Glutamatergic neuron (in vitro differentiated cells): ENCODE measurements at places on chromosomes 1 and 21.
A peak's percentile ranks its signal among the peaks of the same experiment; 100 is the strongest.

DNA sequence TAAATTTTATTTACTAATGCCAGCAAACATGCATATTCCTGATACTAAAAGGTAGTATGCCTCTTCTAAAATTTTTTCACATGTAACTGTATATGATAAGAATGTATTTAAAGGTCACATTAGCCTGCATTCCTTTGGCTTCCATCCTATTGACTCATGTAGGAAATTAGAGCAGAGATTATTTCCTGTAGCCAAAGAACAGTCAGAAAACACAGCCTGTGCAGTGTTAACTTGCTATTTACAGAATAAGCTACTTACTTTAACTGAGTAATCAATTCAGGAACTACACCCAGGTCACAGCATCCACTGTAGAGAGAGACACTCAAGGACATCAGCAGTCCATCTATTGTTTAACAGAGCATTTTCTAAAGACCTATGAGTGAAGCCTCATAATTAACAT lies 154.5 kb upstream of the ADGRL4 start:
- DNase-seq = no peak

DNA sequence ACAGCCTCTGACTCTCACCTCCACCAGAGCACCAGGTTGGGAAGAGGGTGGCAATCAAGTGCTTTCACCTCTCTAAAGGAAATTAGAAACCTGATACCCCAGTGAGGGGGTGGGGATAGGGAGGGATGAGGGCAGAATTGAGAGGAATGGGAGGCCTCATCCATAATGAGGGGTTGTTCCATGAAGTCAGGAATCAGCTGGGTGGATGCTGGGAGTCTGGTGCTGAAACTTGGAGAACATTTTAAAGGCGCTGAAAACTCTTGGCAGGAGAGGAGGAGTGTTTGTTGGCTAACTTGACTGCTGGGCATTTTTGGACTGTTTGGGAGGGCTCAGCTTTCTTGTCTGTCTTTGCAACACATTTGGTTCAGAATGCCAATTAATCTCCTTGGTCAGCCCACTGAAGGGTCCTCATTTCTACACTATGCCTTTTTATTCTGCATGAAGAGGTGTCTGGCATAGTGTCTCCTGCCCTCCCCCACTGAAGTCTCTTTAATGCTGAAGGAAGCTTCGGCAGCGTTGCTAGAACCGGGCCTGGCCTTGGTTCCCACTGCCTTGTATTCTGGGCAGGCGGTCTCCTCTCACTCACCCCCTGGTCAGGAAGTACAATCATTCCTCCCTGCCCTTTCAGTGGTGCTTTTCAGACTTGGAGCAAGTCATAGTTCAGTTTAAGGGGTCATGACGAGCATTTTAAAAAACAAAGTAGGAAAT lies 2.2 kb downstream of the PHGDH start:
- DNase-seq = no peak

DNA sequence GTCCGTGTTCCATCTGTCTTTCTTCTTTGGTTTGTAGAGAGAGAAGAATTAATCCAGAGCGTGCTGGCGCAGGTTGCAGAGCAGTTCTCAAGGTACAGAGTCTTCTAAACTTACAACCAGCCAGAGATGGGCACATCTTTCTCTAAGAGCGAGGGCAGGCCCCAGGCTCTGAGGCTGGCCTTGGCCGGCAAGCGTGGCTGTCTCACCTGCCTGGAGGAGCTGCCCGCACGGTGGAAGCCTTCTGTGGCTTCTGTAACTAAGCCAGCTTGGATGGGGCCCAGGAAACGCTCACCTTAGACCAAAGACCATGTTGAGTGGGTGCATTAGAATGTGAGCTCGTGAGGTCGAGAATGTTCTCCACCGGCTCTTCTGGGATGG lies 78.6 kb downstream of the PDE9A start:
- no peak for DNase-seq

GRCh38 chr1:206070627-206071304 lies 17.8 kb downstream of the RHEX start:
- no peak for DNase-seq

- no peak for DNase-seq
Measured at GRCh38 chr1:94654459-94654858, 112.9 kb upstream of the F3 start.

DNA sequence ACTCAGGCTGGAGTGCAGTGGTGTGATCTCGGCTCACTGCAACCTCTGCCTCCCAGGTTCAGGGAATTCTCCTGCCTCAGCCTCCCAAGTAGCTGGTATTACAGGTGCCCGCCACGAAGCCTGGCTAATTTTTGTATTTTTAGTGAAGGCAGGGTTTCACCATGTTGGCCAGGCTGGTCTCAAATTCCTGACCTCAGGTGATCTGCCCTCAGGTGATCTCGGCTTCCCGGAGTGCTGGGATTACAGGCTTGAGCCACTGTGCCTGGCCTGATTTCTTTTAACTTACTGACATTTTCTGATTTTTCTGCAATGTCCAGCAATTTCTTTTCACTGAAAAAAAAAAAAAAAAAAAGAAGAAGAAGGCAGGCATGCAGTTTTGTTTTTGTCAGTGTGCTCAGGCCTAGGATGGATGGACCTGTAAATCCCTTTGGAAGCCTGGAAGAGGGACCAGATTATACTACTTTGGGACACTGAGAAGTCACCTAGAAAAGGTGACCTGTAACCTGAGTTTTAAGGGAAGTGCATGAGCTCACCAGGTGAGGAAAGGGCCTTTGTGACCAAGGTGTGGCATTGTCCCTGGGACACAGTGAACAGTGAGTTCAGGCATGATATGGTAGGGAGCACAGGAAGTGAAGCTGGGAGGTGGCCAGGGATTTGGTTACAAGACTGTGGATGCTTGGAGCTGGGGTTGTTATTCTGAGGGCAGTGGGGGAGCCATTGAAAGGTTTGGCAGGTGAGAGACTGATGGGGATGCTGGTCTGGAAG lies 2.7 kb upstream of the TMEM61 start:
- DNase-seq = no peak

DNA sequence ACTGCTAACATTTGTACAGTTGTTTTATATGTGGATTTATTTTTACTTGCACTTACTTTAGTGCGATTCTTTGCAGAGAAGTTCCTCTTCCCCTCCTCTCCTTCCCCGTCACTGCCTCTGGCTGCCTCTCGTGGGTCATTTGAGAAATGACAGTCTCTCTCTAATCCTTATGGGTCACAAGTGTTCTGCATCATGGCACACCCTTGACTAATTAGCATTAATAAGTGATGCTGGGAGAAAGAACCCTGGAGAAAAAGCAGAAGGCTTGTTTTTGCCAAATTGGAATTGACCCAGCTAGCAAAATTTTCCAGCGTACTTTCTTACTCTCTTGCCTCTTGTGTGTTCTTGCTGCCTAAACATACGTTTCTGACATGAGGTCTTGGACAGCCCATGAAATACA lies 301.2 kb downstream of the DUSP10 start:
- no peak for DNase-seq

GRCh38 chr1:59609245-59609644 lies 205.5 kb upstream of the HOOK1 start:
- DNase-seq = no peak

DNA sequence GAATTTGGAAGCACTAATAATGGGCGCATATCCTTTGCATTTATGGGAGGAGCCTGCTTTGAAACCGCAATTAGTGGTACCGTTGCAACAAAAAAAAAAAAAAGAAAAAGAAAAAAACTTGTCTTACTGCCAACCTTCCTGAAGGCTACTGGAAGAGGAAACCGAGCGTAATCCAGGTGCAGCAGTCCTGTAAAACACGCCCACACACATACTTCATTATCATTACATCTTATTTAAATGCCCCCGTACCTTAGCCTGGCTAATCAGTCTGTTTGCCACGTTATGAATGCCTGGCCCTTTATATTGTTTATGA lies 686 bp upstream of the ZNF281 start:
- no peak for DNase-seq

DNA sequence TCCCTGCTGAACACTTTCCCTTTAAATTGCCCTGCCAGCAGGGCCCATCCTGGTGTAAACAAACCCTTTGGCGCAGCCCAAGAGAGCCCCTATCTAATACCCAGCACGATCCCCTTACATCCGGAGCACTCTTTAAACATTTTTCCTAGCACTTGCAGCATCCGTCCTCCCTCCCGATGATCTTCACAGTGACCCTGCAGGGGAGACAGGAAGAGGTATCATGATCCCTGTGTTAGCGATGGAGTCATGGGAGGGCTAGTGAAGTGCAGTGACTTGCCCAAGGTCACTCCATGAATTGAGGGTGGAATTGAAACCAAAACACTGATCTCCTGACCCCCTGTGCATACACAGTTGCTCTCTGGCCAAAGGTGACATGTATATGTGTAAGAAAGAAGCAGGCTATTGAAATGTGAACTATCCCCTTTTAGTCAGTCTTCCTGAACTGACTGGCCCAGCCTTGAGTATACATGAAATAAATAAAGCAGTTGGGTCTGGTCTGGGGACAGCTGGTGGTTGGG lies 9.8 kb upstream of the KCNQ4 start:
- DNase-seq = no peak

DNA sequence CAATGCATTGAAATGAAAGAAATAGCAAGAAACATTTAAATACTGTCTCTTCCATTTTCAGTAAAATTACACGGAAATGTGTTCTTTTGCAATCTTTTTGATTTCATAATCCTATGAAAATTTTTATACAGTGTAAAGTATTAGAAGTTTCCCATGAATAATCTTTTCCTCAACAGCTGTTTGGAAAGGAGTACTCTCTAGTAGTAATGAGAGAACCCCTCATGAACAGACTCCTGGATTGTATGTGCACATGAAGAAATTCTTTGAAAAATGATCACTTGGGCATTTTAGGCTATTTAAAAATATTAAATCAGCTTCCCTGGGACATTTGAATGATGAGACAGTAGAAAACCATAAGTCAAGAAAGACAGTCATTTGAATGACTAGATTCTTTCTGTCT lies 64.4 kb downstream of the LHX9 start:
- DNase-seq = no peak

DNA sequence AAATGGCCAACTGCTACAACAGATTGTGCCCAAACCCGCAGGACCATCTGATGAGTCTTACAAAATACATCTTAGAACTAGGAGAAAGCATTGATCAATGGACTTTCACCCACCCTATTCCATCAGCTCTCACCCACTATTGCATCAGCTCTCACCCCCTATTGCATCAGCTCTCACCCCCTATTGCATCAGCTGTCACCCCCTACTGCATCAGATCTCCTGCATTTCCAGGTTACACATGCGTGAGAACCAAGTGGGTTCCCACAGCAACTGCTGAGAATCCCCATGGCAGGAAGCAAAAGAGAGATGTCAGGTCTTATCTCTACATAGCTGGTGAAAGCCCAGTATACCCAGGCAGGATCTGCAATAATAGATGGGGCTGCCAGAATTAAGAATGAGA lies 533.5 kb downstream of the LTN1 start:
- DNase-seq = no peak

GRCh38 chr21:39650801-39651200 lies 38.1 kb downstream of the B3GALT5 start:
- DNase-seq = no peak

DNA sequence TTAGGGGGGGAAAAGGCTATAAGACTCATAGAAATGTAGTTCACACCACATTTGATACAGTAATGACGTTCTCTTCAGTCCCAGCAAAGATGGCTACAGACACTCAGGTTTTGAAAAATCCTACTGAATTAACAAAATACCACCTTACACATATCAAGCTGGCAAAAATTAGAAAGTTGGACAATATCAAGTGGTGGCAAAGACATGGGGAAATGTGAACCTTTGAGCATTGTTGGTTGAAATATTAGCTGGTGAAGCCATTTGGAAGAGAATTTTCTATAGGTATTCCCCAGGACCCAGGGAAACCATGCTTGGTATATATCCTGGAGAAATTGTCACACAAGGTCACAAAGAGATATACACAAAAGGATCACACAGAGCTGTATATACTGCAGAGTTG lies 163.0 kb downstream of the ADSS2 start:
- DNase-seq = no peak

GRCh38 chr1:110239441-110240430 lies 29.6 kb downstream of the KCNC4 start:
- no peak for DNase-seq

DNA sequence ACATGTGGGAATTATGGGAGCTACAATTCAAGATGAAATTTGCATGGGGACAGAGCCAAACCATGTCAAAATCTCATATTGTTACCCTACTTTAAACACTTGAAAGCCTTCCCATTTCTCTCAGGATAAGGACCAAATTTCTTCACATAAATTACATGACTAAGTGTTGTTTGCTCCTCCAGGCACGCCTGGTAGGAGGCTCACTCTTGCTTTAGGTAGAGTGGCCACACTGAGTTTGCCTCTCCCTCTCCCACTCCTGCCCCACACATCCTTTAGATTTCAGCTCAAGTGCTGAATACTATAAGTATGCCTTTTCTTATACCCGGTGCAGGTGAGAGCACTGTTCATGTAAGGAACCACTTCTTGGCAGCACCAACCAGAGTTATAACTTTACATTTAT lies 279.1 kb downstream of the DNM3 start:
- no peak for DNase-seq

DNA sequence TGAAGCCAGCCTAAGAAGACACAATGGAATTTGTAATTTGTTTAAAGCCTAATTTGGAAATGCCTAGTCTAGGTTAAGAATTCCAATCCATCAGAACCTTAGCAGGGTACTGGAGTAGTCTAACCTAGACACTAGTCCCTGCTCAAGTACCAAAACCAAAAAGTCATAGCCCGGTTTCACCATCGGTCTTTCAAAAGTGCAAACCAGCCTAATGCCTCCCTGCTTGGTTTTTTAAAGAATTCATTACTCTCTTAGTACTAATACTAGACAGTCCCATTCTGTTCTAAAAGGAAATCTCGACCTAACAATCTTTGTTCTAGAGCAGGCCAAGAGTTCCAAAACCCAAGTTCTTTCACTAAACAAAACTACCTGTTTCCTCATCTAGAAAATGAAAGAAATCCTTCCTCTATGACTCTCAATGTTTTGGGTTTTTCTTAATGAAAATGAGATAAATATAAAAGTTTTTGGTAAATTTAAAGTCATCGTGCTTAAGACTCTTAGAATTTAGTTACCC lies 2.6 kb downstream of the PUM1 start:
- DNase-seq = no peak

DNA sequence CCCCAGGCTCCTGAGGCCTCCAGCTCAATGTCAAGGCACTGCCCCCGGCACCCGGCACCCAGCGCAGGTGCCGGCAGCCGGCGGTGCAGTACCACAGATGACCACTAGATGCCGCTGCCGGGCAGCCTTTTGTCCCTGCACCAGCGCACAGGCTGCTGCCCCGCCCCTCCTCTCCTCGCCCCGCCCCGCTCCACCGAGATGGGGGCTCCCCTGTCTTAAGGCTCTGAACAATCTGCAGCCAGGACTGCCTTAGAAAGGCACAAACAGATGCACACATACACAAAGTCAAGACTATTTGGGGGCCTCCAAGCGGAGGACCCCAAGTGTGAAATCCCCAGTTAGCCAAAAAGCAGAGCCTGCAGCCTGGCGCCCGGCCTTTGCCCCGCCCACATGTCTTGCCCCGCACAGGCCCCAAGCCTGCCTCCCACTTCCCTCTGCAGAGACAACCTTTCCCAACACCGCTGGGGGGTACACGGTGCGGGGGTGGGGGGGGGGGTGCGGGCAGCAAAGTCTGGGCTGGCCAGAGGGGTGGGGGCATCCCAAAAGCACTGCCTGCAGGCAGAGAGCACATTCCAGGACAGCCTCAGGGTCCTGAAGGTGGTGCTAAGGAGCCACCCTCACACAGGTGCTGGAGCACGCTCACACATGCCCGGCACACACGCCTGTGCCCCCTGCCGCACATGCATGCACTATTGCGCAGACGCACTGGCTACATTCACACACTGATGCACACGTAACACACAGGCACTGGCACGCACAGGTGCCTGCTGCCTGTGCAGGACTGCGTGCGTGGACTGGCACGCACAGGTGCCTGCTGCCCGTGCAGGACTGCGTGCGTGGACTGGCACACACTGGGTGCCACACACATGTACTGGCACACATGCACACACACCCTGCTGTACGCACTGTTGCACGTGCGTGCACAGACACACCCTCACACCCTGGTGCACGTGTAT lies 37.1 kb downstream of the ARHGEF16 start:
- peak; percentile 87 for DNase-seq
